Stimulated activated CD4-positive, alpha-beta T cell treated with anti-CD3 and anti-CD28 coated beads, Interleukin-12 subunit alpha, Interleukin-12 subunit beta, amount 100 ng/mL, for 48 hours (primary cell): ENCODE measurements at places on chromosomes 11 and 22.

- no peak for DNase-seq
These were observed 123.1 kb downstream of the ARHGAP42 start for GRCh38 chr11:100810146-100810545.

DNA sequence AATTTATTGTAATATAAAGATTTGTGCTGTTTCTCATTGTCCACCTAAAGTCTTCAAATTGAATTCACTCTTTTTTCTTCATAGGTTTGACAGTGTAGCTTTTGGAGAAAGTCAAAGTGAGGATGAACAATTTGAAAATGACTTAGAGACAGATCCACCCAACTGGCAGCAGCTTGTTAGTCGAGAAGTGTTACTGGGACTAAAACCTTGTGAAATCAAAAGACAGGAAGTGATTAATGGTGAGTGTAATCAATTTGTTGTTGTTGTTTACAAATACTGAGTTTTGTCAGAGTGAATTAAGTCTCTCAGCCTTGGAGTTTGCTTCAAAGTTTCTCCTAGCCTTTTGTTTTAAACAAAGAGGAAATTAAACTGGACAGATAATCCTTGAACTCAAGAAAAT, 53.6 kb upstream of the GRIK4 start:
- no peak for DNase-seq

- peak; percentile 52 for DNase-seq
These were observed 50.2 kb downstream of the LIF start for GRCh38 chr22:30196141-30196879.

- DNase-seq = no peak
These were observed 91.0 kb downstream of the SERGEF start for GRCh38 chr11:17921659-17922415.

- DNase-seq = no peak
These were observed 29.8 kb downstream of the VSIG10L2 start for GRCh38 chr11:125975634-125976033.

- DNase-seq = no peak
These were observed 486.4 kb upstream of the ISX start for GRCh38 chr22:34579519-34579918.
